GM19239 (cell line): ENCODE measurements at places on chromosomes 1 and 21.

DNA sequence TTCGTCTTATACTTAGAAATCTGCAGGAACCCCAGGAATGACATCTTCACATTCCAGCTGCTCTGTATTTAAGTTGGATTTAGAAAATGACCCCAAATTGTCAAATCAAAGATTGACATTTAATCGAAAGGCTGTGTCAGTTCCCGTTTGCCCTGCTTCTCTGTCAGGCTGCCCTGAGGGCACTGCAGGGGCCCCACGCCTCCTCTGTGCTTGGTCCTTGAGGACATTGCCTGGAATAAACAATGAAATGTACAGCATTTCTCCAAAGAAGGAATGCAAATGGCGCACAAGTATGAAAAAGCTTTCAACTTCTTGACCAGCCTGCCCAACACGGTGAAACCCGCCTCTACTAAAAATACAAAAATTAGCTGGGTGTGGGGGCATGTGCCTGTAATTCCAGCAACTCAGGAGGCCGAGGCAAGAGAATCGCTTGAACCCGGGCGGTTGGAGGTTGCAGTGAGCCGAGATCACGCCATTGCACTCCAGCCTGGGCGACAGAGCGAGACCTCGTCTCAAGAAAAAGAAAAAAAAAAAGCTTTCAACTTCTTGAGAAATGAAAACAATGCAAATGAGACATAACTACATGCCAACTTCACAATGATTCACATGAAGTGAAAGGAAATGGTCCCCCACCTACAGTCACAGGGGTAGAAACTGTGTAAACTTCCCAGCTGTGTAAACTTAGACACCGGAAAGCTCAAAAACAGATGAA is 3.0 kb downstream of the TMPRSS3 start:
- peak; percentile 48 for DNase-seq

DNA sequence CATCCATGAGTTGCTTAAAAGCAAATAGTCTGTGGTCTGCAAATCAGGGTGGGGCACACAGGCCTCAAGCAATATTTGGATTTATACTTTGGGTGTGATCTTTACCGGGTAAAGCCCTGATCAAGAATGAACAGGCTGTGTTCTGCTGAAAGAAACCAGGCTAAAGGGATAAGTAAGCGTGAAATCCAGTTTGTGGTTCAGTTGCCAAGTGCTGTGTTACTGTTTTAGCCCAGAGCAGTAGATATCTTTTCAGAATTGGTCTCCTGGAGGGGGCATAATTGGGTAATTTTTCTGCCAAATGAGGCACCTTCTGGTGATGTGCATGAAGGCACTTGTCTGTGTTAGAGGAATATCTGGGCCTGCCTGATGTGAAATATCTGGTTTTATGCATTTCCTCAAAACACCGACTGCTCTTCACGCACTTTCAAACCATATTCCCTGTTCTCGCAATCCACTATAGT is 21.4 kb downstream of the AIM2 start:
- DNase-seq: no peak

DNA sequence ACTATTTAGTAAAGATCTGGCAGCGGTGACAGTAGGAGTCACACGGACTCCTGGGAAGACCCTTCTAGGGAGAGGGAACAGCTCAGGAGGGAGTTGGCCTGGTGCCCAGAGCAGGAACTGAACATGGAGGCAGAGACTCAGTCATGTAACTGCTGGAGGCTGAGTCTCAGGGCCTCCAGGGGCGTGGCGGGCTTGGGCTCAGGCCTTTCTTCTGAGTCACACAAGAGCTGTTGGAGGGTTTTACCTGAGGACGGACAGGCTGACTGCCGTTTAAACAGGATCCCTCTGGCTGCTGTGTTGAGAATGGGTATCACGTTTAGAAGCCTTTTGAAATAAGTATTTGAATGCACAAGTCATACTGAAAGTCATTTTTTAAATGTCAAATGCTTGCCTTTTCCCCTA is 7.2 kb upstream of the ETS2 start:
- DNase-seq: no peak

- DNase-seq: no peak
These were observed 1.3 kb downstream of the CNN3 start for GRCh38 chr1:94925561-94926125.

GRCh38 chr1:90027281-90027680 is 32.4 kb downstream of the ZNF326 start:
- no peak for DNase-seq

GRCh38 chr1:98035602-98036002 is 114.8 kb upstream of the DPYD start:
- DNase-seq: no peak

- DNase-seq: no peak
These were observed 124.8 kb upstream of the AJAP1 start for GRCh38 chr1:4529446-4530165.

DNA sequence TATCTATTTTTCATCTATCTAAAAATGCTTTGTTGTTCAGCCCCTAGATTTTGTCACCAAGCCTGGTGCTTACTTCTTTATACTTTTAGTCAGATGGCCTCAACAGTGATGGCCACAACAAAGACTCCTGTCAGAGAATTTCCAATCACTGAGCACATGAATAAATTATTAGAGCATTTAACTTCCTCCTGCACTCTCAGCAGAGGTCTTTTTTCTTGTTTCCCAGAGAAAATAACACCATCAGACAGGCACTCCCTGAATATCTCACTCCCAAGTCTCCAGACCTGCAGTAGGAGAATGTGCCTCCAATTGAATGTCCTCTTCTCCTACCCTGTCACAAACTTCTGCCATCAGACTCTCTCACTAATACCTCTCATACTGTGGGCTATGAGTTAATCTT is 616.0 kb upstream of the NR5A2 start:
- no peak for DNase-seq

GRCh38 chr1:155006601-155007101 is 4.0 kb downstream of the ZBTB7B start:
- no peak for DNase-seq

GRCh38 chr1:87143413-87144135 is 185.1 kb upstream of the LMO4 start:
- DNase-seq: no peak

- no peak for DNase-seq
These were observed 31.0 kb downstream of the AGO4 start for GRCh38 chr1:35838693-35839245.

DNA sequence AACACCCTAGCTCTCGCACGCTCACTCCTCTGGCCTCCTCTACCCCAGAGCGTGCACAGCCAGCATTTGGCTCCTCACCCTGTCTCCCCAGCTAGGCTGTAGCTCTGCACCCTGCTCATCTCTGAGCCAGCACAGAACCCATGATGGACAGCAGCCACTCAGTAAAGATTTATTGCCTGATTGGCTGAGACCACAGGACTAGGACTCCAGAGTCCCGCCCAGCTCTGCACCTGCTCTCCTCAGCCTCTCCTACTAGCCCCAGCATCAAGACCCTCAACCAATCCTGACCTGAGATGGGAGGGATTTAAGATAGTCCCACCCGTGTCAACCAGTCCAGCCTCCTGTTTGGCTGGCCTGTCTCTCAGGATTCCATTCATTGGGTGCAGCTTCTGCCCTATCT is 9.3 kb downstream of the C1QB start:
- DNase-seq: peak; percentile 14

- DNase-seq: no peak
These were observed at the start of gene KLHDC7A for GRCh38 chr1:18480315-18481189. Gene KLHDC7A (plus strand): TSS chr1:18480930. CDS start chr1:18480982, 52 bp downstream.

DNA sequence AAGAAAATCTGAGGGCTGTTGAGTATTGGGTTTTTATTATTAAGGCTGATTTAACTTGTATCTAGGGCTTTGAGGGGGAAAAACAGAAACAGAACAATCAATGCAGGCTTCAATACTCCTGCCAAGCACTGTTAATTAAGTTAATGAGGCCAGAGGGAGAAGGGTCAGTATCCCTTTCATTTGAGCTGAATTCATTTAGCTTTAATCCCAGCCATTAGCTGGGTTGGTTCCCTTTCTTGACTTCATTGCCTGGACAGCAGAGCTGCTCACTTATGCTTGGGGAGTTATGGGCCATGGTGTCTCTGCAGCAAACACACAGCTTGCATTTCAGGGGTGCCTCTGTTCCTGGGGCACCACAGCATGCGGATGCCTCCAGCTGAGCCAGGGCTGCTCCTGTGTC is 16.3 kb downstream of the TLR5 start:
- DNase-seq: no peak

DNA sequence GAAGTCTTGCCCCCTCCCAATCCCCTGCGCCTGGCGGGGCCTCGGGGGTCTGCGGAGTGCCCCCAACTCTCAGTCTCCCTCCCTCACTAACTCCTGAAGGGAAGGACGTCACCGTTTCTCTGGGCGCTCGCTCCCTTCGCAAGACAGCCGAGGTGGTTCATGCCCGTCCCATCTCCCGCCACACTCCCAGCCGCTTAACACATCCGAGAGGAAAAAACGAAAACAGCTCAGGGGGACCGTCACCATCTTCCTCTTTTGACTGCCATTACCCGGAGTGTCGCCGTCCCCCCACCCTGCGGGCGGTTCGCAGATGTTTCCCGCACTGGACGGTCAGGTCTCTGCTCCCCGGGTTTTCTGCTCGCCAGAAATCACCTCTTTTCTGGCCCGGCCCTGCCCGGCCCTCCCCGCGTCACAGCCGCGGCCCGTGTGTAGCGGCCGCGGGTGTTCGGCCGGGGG is 532 bp downstream of the ERO1B start:
- DNase-seq: no peak

GRCh38 chr1:119159111-119159510 is 18.7 kb upstream of the WARS2 start:
- DNase-seq: no peak
